ENCODE measurements at places on chromosomes 7 and 10. TPM values are rescaled to one million over a fixed set of nuclear protein-coding genes. Genes with fewer than 3 reads are reported as not detected.

DNA sequence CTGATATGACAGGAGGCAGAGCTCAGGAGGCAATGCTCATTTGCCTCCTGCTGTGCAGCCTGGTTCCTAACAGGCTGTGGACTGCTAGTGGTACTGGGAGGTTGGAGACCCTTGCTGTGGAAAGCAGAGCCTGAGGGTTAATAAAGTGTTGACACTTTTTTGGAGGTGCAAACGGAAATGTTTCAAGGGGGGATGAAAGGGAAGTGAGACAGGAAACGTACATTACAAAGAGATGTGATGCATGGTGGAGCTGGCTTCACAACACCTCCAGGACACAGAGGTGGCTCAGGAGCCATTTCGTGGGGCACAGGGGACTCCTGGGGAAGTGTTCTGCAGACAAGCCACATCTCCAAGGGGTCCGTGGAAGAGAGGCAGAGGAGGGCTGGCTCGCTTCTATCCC, 137.6 kb upstream of the SVIL start:
- no peak for DNase-seq

Gene FAM131B
- total RNA-seq: 0.73 TPM

Gene IDE
- 39.5 TPM for total RNA-seq

GRCh38 chr10:43879742-43880141, 231.1 kb upstream of the ZNF32 start:
- DNase-seq: no peak

- no peak for DNase-seq
Measured at GRCh38 chr7:108328174-108328651, 128.0 kb downstream of the NRCAM start.

DNA sequence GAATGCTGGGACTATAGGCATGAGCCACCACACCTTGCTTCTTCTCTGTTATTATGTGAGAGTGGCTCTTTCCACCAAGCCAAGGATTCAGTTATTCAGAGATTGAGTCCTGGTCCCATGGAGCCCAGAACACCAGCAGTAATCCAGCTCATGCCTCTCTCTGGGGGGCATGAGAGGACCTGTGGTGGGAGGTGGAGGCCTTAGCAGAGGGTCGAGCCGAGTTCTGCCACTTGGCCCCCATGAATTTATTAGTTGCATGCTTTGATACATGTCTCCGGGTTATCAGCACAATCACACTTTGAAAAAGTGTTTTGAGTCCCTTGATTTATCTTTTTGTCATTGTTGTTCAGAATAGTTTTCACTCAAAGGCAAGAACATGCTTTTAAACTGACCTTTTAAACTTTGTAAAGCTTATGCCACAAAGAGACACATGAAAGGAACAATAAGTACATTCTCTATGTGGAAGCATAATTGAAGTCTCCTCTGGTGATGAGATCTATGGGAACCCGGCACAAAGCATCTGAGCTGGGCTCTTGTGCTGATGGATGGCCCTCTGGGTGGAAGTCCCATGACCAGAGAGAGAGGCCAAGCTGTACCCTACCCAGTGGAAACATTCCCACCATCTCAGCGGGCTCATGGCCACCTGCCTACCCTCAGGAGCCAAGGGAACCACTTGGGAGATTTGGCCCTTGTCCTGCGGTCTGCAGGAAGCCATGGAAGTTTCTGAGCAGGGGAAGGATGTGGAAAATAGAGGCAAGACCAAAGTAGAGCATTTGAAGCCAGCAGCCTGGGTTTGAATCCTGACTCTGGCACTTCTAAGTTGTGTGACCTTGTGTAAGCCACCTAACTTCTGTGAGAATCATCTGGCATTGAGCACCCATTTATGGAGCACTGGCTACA, 53.9 kb downstream of the MINDY4 start:
- no peak for DNase-seq

Gene WEE2
- not detected for total RNA-seq

Gene NKX1-2
- not detected for total RNA-seq
